ENCODE measurements at places on chromosomes 1 and 21.

DNA sequence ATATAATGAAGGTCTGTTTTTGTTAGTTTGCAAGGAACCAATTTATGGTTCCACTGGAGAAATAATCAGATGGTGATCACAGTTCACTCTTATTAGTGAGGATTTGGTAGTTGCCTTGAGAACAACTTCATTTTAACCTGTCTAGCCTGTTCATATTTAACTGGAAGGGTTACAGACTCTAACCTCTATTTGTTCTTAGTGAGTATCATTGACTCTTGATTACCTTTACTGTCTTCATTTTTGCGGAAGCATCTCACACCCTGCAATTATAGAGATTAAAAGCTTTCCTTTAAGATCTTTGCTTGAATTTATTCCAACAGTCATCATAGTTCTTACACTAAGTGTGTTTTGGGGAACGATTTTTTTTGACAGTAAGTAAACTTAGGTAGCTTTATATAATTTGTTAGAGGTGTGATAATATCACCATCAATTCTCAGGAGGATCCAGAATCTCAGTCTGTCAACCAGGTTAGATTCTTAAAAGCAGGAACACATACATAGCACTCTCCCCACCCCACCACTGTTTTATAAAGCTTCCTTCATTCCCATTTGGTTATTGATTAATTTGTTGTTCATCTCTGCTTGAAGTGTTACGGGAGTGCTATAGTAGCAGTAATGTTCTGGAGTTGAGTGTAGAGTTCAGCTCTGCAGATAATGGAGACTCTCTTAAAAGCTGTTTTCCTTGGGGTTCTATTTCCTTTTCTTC, 30.1 kb downstream of the B3GALT2 start:
- DNase-seq: no peak

DNA sequence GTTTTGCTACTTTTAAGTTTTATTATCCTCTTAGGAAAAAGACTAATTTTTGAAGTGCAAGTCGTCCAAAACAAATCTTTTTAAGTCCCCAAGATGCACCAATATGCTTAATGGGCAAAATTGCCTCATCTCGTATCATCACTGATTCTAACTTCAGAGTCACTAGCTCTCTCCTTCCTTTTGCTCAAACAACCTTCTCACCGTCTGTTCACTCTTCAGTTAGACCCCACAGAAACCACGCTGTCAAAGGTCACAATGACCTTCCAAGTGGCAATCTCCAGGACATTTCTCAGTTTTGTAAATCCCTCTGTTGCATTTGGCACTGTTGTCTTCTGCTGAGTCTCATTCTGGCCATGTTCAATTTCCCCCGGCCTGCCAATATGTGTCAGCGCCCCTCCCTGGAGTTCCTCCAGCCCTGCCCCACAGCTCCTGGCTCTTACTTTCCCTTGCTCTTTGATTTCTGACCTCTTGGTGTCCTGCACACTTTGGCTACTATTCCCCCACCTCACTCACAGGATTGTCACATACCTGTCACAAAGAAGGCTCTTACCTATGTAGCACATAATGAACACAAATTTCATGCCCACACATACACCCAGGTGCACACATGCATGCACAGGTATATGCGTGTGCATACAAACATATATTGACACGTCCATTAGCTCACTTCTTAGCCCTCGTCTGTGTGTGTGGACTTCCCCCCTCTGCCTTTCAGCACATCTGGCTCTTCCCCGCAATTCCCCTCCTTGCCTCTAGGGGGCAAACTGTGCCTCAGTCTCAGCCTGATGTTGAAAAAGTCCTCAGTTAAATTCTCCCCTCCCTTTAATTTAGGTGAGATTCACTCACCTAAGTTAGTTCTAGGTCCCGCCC, 354.0 kb upstream of the DUSP10 start:
- DNase-seq: peak; percentile 43

DNA sequence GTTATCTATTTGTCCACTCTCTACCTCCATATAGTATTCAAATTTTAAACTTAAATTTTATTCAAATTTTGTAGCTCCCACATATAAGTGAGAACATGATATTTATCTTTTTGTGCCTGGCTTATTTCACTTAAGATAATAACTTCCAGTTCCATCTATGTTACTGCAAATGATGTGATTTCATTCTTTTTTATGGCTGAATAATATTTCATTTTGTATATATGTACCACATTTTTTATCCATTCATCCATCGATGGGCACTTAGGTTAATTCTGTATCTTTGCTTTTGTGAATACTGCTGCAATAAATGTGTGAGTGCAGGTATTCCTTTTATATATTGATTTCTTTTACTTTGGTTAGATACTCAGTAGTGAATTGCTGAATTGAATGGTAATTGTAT, 2.1 kb downstream of the DNAH14 start:
- no peak for DNase-seq

- DNase-seq: no peak
Measured at GRCh38 chr1:245788269-245788668, 633.5 kb downstream of the KIF26B start.

DNA sequence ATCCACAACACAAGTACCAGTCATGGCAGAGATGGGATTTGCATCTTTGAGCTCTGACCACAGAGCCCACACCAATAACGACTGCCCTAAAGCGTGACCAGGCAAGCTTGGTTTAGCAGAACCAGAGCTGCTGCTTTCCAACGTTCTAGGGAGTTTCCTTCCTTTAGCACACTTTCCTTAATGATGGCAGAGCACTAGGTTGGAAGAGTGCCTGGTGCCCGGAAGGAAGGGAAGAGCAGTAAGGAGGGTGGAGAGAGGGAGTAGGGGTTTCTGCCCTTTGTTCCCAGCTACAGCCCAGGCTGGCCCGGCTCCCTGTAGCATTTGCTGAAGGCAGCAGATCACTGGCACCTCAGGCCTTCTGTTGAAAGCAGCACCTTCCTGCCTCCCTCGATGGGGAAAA, 6.1 kb upstream of the EVA1C start:
- no peak for DNase-seq

- no peak for DNase-seq
Measured at GRCh38 chr1:30881319-30882181, 27.0 kb downstream of the SDC3 start.

DNA sequence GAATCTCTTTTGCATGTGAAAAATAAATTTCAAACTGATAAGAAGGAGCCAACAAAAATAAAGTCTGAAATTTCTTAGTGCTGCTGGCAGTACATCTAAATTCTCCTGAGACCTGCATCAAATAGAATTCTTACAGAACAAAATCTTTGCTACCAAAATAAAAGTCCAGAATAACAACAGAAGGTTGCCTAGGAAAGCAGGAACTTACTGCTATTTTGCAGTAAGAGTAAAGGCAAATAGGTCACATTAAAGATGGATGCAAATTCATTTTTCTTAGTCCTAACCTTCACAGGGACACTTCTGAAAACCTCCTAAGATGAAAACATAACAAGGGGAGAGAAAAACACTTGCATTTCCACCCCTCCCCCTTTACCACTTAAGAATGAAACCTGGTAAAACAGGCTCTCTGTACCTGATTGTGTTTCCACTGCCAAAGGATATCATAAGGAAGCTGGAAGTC, 59.0 kb downstream of the RUSC1 start:
- DNase-seq: no peak

DNA sequence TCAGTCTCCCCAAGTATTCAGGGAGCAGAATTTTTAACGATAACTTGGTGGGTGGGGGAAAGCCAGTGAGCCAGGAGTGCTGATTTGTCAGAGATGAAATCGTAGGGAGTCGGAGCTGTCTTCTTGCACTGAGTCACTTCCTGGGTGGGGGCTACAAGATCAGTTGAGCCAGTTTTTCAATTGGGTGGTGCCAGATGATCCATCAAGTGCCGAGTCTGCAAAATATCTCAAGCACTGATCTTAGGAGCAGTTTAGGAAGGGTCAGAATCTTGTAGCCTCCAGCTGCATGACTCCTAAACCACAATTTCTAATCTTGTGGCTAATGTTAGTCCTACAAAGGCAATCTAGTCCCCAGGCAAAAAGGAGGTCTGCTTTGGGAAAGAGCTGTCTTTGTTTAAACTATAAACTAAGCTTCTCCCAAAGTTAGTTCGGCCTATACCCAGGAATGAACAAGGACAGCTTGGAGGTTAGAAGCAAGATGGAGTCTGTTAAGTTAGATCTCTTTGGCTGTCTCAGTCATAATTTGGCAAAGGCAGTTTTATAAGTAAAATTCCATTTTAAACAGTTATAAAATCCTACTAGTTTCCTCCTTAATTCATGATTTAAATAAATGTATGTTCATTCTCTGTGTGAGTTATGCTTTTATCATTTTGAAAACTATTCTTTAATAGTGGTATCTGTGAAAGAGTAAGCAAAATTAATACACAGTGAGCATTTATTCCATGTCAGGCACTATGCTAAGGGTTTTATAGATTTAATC, 51.7 kb downstream of the SLC16A1 start:
- DNase-seq: peak; percentile 36

All from stimulated activated CD4-positive, alpha-beta T cell treated with anti-CD3 and anti-CD28 coated beads, Interleukin-1b, Interleukin-23, amount 100 ng/mL, for 4 hours (primary cell).